NCI-H1105 (cell line): ENCODE measurements at places on chromosomes 16 and 17.

DNA sequence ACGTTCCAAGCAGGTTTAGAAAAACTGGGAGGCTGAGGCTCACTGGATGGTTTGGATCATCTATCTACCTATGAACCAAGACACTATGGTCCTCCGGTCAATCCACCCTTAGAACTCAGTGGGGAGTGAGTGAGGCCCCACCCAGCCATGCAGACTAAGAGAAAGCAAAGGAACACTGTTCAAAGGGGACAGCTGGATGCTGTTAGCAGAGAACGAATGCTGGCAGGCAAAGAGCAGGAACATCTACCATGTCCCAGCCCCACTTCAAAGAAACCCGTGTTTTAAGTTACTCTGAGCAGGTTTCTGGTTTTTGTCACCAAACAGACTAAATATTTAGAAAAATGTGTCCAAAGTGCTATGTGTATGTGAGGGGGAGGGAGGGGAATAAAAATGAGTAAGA lies 183.4 kb upstream of the XYLT1 start:
- no peak for DNase-seq

DNA sequence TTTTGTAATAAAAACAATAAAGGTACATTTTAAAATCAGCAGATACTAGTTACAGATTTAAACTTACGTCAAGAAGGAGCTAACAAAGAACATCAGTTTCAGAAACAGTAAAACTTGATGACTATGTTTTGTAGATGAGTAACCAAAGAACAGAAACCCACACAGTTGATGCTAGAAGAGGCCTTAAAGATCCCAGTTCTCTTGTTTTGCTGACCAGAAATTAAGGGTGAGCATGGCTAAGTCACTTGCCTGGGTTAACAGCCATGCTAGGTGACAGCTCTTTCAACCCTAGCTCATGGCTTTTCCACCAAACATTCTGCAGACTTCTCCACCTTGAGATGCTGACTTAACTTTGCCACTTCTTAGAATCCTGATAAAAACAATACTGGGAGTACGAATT lies 26.4 kb downstream of the STX8 start:
- DNase-seq, result no peak

GRCh38 chr17:48003417-48004151 lies 32.7 kb downstream of the CDK5RAP3 start:
- peak; percentile 87 for DNase-seq

DNA sequence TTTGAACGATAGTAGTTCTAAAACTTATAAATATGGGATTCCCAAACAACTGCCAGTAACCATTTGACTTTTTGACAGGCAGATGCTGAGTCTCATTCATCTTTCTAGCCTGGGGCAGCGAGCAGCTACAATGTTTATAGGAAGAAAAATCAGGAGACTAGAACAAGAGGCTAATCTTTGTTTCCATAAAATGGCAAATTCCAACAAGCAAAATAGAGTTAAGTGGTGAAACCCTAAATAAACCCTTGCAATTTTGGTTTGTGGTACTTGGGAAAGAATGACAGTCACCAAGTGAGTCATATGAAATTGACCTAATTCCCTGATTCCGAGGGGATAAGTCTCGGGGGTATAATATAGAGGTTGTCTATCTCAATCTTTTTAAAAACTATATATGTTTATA lies 27.3 kb upstream of the HS3ST2 start:
- DNase-seq, result no peak
